Left lobe of liver (tissue), 2 donors: ENCODE measurements at places on chromosomes 1 and 21. TPM values are rescaled to one million over a fixed set of nuclear protein-coding genes. Genes with fewer than 3 reads are reported as not detected.
A peak's percentile ranks its signal among the peaks of the same experiment; 100 is the strongest.

ASCL5 gene
- total RNA-seq = not detected

SPRR1A gene
- total RNA-seq = not detected

S100A16 gene
- 57.4 TPM for total RNA-seq

MAP3K21 gene
- 4.7 TPM for total RNA-seq

OR6K3 gene
- total RNA-seq = not detected

OR2AK2 gene
- not detected for total RNA-seq

TEX38 gene
- not detected for total RNA-seq

DNA sequence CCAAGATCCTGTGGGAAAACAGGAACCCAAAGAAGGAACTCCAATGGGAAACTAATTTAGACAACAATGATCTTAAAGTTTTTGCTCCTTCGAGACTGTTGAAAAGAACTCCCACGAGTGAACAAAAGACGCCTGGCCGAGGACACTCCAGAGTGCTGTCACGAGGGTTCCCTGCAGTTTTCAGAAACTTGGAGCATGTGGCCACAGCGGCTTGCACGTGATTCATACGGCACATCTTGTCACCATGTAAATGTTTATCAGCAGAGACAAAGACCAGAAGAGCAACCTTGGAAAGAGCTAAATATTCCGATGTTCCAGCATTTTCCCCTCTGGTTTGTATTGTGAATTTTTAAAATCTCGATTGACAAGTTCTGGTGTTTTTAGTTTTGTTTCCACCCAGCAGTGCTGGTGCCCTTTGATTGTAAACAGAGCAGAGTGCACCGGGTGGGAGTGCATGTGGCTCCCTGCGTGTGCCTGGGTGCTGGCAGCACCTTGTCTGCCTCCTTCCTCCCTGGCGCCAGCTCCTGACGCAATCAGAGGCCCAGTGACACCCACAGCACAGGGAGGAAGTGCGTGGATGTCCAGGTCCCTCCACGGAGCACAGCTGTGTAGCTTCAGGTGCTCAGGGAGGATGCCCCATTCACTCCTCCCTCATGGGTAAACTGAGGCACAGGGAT, 23.0 kb downstream of the LRRC3 start:
- DNase-seq = peak; percentile 93

DNA sequence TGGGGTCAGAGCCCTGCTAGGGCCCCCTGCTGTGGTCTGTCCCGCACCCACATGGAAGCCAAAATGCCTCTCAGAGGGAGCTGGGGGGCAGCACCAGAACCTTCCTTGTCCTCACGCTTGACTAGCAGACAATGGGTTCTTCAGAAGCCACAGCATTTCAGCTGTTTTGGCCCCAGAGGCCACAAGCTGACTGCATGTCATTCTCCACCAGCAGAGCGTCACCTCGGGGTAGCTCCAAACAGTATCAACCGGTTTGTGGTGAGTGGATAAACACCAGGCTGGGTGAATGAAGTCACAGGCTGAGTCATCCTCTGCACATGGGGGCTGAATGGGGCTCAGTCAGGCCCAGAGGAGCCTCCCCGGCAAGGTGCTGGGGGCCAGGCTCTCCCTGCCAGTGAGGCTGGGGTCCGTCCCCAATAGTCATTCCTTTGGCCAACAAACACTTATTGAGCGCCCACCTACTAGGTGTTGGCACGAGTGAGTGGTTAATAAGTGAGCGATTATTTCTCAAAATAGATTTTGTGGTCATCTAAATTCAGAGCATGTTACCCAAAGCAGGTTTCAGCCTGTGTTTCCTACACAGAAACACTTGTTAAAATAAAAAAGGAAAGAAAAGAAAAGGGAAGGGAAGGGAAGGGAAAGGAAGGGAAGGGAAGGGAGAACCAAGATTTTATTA, 9.1 kb downstream of the OLIG1 start:
- DNase-seq = no peak

DNA sequence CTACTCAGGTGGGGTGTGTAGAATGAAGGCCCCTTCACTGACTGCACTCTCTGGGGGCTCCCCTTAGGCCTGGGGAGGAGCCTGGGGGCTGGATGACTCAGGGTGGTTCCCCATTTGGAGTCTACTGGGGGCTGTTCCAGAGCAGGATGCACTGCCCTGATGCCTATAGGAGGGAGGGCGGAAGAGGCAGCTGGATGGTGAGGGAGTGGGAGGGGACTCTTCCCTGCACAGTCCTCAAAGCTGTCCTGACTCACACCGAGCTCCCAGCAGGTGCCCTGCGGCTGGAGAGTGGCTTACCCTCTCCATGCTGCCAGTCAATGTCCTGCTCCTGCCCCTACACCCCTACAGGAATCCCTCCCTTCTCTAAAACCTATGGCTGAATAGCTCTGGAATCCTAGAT, 204.4 kb downstream of the TRABD2B start:
- no peak for DNase-seq

DNA sequence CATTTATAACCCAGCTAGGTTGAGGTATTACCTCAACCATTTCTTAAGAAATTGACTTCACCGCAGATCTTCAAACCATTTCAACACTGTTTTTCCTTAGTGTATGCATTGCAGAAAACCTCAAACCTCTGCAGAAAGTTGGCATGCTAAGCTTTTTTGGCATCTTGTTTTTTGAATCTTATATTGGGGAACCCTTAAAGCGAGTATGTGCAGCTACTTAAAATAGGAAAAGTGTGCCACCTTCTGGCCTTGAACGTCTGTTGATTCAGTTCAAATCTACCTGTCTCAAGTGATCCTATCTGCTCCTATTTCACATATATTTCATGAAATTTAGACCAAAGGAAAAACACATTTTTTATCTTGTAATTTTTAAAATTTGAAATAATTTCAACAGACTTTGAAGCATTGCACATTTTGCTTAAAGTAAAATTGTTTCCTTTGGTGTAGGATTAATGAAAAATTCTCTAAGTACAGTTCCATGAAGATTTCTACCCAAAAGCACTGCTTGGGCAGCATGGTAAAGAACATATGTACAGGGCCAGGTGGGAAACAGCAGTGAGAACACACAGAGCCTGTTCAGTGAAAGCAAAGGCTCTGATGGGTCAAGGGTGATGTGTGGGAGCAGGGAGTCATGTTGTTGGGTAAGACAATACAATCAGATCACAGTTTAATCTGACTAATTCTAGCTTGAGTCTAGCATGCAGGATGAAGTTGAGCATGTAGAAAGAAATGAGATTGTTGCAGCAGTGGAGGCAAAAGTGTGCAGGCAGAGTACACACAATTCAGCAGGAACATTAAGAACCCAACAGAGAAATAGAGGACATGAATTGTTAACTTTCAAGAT, 17.2 kb downstream of the HENMT1 start:
- no peak for DNase-seq

- no peak for DNase-seq
These were observed 2.6 kb downstream of the C1orf21 start for GRCh38 chr1:184389446-184389845.

- DNase-seq = no peak
These were observed 122.2 kb downstream of the RUNX1 start for GRCh38 chr21:34926803-34927467.

- no peak for DNase-seq
These were observed 50.5 kb upstream of the IL12RB2 start for GRCh38 chr1:67257173-67257535.

- DNase-seq = peak; percentile 37
These were observed 39.3 kb upstream of the COL6A2 start for GRCh38 chr21:46058431-46059145.

DNA sequence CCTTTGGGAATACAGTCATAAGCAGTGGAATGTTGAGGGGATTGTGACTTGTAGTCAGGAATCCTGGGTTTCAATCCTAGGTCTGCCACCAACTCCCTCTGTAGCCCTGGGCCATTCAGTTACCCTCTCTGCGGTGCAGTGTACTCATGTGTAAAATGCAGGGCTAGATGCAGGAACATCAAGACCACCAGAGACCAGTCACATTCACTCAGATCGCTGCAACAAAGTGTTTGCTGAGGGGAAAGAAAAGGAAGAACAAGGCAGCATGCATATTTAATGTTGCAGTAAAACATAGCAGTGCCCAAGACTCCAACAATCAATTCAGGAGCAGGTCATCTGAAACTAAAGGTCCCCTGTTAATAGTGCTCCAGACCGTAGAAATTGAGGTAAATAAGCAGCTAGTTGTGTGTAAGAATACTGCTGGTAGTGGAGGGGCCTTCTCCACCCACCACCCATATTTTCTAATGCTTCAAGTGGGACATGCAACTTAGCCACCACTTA, 410.7 kb downstream of the OMA1 start:
- no peak for DNase-seq

DNA sequence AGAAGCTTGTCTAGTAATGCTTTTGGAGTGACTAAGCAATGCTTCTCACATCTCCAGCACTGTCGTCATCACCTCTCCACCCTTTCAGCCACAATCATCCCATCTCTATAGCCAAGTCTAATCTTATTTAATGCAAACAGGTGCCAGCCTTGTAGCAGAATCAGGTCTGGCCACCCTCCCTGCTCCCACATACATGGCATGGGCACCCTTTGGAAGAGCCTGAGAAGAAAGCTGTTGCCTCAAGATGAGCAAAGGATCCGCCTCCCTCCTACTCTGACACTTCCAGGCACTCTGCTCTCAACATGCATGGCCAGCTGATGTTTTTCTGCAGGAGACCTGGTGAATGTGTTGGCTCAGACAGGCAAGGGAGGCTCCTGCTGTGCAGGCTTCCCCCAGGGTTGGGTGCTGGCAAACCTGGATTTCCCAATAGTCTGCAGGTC, 113.1 kb upstream of the GRIK3 start:
- DNase-seq = peak; percentile 8

DNA sequence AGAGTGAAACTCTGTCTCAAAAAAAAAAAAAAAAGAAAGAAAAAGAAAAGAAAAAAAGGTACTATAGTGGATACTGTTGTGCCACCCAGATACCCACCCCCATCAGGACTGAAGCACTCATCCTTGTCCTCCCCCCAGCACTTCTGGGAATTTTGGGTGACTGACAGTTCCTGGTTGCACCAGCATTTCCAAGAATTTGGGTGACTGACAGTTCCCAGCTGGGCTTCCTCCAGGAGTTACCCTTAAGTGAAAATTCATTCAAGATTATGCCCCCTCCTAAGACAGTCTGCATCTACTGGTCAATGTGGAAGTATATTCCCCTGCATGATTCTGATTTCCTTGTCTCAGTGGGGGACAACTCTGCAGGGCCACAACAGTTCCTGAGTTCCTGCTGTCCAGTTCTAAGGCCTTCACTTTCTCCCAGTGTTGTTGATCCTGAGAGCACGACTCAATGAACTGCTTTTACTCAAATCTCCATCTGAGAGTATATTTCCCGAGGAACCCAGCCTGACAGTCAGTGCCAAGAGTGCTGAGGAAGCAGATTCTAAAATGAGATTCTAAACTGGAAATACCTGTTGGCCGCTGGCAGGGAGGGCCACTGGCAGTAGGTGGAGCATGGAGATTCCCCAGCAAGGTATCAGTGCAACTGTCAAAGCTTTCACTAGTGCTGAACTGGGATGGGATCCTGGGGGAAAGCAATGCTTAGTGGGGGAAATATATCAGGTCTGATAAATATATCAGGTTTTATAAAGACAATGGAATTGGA, 18.5 kb downstream of the RIIAD1 start:
- DNase-seq = no peak

DNA sequence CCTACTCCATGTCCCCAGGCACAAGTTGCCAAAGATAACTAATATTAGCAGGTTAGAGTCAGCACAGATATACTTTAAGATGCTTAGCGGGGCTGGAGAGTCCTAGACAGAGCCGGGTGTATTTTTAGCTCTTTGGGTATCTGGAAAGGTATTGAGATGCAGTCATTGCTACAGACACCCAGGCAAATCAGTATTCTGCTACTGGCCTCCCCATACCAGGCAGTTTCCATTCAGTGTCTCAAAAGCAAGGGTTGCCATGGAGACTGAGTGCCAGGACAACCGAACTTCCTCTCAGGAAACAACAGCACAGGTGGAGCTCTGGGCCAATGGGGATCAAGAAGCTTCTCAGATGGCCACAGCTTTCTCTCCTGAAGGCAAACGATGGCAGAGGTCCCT, 45.3 kb downstream of the KCNC4 start:
- DNase-seq = no peak

- DNase-seq = no peak
These were observed 229.9 kb downstream of the PTPRU start for GRCh38 chr1:29466258-29466657.

GRCh38 chr1:227191607-227192006, 126.7 kb downstream of the CDC42BPA start:
- no peak for DNase-seq

DNA sequence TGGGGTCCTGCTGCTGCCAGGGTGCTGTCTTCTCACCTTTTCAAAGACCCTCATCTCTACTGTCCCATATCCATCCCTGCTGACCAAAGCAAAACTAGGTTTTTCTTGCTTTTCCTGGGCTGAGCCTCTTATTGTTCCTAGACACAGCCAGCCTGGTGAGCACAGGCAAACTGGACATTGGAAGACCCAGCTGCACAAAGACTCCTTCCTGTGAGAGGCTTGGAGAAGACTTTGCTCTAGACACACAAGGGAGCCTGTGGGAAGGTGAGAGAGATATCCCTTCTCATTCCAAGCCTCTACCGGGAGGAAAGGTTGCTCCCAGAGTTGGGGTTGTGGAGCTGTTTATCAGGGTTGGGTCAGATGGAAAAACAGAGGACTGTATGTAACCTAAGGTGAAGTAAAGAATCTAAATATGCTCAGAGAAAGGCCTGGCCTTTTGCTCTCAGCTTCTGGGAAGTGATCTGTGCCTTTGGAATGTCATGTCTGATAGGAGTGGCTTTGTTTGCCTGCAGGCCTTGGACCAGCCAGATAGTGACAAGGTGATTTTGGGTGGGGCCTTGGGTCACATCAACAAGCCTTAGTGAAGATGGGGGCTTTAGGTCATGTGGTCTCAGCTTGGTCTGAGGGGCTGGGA, 87.6 kb upstream of the RUNX1 start:
- no peak for DNase-seq

DNA sequence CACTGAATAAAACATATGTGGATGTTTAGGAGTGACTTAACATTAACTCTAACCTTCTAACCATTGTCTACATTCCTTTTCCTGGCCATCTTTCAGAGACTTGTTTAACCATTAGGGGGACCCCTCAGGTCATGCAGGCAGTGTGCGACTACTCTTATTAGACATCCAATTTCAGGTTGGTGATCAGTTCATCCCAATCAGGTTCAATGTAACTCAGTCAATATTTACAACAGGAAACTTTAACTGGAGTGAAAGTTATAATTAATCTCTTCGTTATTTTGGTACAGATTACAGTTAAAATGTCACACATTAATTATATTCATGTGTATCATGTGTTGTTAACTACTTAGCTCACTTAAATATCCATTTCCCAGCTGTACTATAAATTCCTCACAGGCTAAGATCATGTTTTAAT, 68.8 kb upstream of the RGS1 start:
- no peak for DNase-seq
